ENCODE measurements at places on chromosomes 2 and 18.

GRCh38 chr2:224008702-224009261 is 30.3 kb downstream of the SERPINE2 start:
- DNase-seq, result no peak

DNA sequence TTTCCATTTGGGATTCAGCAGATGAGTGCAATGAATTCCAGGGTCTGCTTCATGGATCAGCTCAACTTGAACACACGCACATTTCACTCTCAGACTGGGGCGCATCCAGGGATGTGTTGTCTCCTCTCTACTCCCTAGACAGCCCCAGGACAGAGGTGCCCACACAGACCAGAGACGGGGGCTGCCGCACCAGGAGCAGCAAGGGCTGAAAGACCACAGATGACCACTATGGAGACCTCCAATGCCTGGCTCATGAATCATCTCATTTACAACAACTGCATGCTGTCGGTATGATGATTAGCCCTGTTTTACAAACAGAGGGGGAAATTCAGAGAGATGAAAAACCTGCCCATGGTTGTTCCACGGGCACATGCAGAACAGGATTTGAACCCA is 63.1 kb downstream of the CYP26B1 start:
- no peak for DNase-seq

GRCh38 chr2:85273738-85274731 is 53.8 kb downstream of the TGOLN2 start:
- no peak for DNase-seq

- no peak for DNase-seq
These were observed 110.1 kb downstream of the MCFD2 start for GRCh38 chr2:46805401-46805951.

DNA sequence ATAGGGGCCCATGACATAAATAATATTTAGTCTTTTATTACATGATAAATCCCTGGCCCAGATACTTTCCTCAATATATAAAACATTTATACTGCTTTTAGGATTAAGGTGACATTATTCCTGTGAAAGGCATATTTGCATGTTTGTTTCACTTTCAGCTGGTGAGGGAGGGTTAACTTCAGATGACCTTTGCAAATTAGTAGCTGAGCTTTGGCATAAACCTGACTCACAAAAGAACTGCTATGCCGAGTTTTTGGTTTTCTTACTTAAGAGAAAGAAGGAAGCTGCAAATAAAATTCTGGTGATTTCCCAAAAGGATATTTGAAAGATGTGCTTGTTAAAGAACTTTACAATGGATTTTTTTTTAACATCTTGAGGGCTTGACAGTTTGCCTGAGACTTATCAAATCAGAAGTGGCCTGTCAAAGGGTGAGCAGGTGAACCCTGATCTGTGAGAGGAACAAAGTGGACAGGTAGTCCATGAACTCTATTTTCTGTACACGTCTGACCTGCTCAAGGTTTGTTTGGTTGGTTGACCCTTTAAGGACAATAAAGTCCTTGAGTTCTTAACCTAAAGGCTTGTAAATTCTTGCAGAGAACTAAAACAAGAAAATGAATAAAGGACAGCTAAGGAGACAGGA is 93.5 kb downstream of the FAM124B start:
- DNase-seq, result no peak

- DNase-seq, result no peak
These were observed 46.6 kb upstream of the XIRP2 start for GRCh38 chr2:166841679-166842078.

DNA sequence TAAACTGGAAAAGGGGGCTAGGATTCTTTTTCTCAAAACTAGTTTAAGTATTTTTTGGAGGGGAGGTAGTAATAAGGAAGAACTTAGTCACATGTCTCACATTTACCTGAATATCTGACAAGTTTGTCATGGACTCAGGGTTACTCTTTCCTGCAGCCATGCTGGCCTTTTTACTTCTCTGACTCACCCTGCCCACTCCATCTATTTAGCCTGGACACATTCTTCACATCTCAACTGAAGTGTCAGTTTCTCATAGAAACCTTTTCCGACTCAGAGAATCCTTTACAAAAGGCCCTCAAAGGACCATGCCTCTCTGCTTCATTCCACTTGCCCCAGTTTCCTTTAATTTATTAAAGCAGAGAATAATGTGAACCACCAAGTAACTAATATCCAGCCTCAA is 42.6 kb downstream of the SCN7A start:
- no peak for DNase-seq
